Ascending aorta (tissue), 2 donors: ENCODE measurements at places on chromosomes 6 and 20. TPM values are rescaled to one million over a fixed set of nuclear protein-coding genes. Genes with fewer than 3 reads are reported as not detected.

GRCh38 chr6:128150376-128150775 lies 249.5 kb upstream of the THEMIS start:
- no peaks in the 10 kb centered on the region for H3K27me3 ChIP-seq
- no peaks in the 10 kb centered on the region for H3K4me1 ChIP-seq
- DNase-seq = no peak
- H3K36me3 ChIP-seq = no peaks in the 10 kb centered on the region
- no peak overlapping the region for H3K4me3 ChIP-seq

- H3K27ac ChIP-seq = no peak overlapping the region
- no peaks in the 10 kb centered on the region for H3K4me1 ChIP-seq
- H3K4me3 ChIP-seq = no peak overlapping the region
- H3K27me3 ChIP-seq = no peaks in the 10 kb centered on the region
- H3K36me3 ChIP-seq = no peaks in the 10 kb centered on the region
These were observed 300.9 kb upstream of the MAP3K7 start for GRCh38 chr6:90887764-90888163.

- no peaks in the 10 kb centered on the region for H3K27me3 ChIP-seq
- no peaks in the 10 kb centered on the region for H3K36me3 ChIP-seq
- no peak overlapping the region for H3K27ac ChIP-seq
- no peaks in the 10 kb centered on the region for H3K4me1 ChIP-seq
These were observed 102.7 kb downstream of the TSHZ2 start for GRCh38 chr20:53074811-53075314.

- H3K4me3 ChIP-seq = no peak overlapping the region
- no peaks in the 10 kb centered on the region for H3K36me3 ChIP-seq
These were observed 318.3 kb downstream of the HACE1 start for GRCh38 chr6:104541411-104541810.

DNA sequence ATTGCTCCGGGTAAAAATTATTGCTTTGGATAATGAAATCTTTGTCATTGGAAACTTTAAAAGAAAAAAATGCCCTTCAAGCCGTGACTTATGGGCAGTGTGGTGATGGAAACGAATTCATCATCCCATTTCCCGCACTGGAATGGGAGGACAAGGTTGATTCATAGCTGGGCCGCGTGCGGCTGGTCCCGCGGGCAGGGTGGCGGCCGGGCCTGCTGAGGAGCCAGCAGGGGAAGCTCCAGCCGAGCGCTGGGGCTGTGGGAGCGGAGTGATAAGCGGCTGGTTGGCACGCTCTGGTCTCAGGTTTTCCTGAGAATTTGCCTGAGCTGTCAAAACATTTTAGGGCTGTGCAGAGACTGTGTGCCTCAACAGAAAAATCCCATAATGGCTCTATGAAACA lies 351.7 kb downstream of the CDC5L start:
- no peak overlapping the region for H3K4me3 ChIP-seq
- no peaks in the 10 kb centered on the region for H3K36me3 ChIP-seq
- no peaks in the 10 kb centered on the region for H3K4me1 ChIP-seq
- H3K27ac ChIP-seq = no peak overlapping the region
- DNase-seq = no peak
- no peaks in the 10 kb centered on the region for H3K27me3 ChIP-seq

TBX18 gene
- 81.0 TPM for total RNA-seq

FLOT1 gene
- total RNA-seq = 123 TPM

- H3K4me1 ChIP-seq = peaks cover 21% of the 10 kb centered on the region
- H3K27ac ChIP-seq = no peak overlapping the region
- no peak overlapping the region for H3K4me3 ChIP-seq
- DNase-seq = no peak
- H3K27me3 ChIP-seq = no peaks in the 10 kb centered on the region
These were observed 65.7 kb downstream of the PYGB start for GRCh38 chr20:25313593-25313992.

PDE10A gene
- 2.0 TPM for total RNA-seq
